Stimulated activated CD8-positive, alpha-beta memory T cell treated with anti-CD3 and anti-CD28 coated beads, Interleukin-7, amount 100 ng/mL, for 48 hours (primary cell): ENCODE measurements at places on chromosomes 16 and 17.

DNA sequence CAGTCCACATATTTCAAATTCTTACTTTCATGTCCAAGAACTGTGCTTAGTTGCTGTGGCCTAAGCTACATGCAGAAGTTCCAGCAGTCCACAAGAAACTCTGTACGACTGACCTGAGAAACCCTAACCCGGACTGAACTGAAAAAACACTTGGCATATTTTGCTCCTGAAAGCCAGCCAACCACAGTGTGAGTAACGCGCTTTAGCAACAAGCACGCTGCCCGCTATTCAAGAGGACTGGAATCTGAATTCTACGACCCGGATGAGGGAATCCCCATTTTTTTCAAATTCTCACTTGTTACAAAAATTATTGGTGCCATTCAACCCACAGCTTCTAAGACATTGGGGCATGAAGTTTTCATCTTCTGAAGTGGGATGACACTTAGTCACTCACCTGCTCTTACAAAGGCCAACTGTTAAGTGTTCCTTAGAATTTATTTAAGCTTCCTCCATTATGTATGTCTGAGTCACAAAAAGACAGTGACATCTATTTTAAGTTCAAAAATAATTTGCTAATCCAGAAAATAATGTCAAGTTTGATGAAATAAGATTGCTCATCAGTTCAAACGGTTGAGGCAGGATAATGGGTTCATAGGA lies 78.7 kb downstream of the CDYL2 start:
- no peak for DNase-seq

GRCh38 chr16:61214780-61215179 lies 821.5 kb downstream of the CDH8 start:
- DNase-seq = no peak

- DNase-seq = no peak
These were observed 70.3 kb downstream of the N4BP1 start for GRCh38 chr16:48539485-48540221.

DNA sequence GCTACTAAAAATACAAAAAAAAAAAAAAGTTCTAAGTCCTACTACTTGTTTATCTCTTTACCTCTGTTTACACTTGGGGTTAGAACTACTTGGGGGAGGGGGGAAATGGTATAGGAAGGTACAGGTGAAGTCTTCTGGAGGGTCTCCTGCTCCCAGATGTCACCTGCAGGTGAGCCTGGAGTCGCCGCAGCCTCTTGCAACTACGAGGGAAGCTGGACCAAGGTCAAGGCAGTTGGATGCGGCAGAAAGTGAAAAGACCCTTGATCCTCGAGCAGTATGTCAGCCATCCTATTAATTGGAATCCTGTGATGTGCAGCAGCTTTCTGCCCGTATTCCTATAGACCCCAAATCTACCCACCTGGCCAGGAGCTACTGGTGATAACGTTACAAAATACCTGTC lies 33.0 kb downstream of the HAPSTR1 start:
- no peak for DNase-seq

GRCh38 chr16:80759419-80760162 lies 44.8 kb downstream of the CDYL2 start:
- no peak for DNase-seq

- no peak for DNase-seq
These were observed 10.2 kb upstream of the PHKG2 start for GRCh38 chr16:30737794-30738648.

DNA sequence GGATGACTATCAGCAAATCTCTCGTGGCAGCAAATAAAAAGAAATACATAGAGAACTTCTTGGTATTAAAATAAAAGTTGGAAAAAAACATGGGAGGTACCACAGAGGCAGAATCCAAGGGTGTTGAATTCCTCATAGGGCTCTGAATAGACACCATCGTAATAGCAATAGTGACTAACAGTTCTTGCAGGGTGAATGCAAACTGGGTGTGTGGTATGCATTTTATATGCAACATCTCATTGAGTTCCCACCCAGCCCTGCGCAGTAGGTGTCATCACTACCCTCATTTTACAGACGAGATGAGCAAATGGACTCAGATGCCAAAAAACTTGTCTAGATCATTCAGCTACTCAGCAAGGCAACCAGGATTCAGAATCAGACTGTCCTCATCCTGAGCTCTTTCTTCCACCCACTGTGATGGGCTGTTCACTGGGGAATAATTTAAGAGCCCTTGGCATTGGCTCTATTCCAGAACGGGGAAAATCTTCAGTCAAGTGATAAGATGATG lies 354.6 kb upstream of the CDH11 start:
- no peak for DNase-seq

- DNase-seq = no peak
These were observed 315.6 kb downstream of the WWOX start for GRCh38 chr16:78415013-78415412.

GRCh38 chr16:9097266-9098219 lies 6.1 kb downstream of the HAPSTR1 start:
- DNase-seq = no peak

DNA sequence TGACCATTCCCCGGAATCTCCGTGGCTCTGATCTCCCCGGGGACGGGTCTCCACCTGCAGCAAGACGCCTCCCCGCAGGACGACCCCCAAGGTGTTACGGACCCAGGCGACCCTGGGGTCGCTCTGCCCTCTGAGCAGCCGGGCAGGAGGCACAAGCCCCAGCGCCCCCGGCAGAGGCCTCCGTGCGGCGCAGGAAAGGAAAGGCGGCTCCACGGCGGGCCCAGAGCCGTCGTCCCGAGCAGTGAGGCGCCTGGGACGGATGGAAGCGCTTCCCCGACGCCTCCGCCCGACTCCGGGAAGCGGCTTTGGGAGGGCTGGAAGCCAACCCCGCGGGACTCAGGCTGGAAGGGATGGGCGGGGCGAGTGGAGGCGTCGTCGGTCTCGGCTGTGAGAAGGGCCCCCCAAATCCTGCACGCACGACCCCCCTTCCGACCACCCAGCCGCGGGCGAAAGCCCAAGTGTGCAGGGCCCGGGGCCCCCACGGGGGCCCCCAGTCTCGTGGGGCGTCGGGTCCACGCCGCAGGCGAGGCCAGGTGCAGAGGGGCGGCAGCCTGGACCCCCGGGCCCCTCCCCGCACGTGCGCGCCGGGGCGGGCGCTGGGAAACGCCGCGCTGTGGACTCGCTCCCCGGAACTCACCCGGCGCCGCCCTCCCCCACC lies 32.7 kb upstream of the RPH3AL start:
- no peak for DNase-seq

GRCh38 chr17:50118076-50118827 lies 11.7 kb downstream of the SAMD14 start:
- no peak for DNase-seq

DNA sequence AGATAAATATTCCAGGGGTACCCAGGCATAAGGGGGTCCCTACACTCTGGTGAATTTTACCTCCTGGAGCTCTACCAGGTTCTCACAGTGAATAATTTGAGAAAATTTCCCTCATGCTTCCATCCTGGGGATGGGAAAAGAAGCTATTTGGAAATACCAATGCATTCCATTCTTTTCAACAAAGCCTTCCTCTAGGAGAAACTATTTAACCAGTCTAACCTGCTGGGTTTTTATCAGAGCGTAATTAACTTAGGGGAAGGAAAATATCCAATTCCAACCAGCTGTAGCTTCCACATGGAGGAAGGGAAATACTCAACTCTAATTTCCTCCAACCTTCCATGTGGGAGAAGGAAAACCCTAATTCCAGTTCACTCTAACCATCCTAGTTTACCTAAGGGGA lies 17.0 kb downstream of the MFSD6L start:
- DNase-seq = no peak

- DNase-seq = no peak
These were observed 536.5 kb upstream of the CDH11 start for GRCh38 chr16:65658349-65658748.

DNA sequence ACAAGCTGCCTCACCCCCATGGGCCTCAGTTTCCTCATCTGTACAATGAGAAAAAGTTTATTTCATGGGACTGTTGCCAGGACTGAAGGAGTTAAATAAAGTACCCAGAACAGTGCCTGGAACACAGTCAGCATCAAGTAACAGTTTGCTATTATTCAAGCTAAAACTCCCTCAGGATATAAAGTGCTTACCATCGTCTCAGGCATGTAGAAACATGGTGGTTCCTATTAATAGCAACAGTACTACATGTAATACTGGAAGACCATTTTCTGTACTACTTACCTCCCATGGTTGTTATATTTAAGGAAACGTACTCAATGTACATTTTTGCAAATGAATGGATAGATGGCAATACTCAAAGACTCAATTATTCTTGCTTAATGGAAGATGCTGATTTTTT lies 93.4 kb downstream of the NCOR1 start:
- no peak for DNase-seq

GRCh38 chr16:81841722-81842121 lies 62.6 kb downstream of the PLCG2 start:
- no peak for DNase-seq

GRCh38 chr17:79789943-79790804 lies 6.7 kb downstream of the CBX8 start:
- DNase-seq = no peak

DNA sequence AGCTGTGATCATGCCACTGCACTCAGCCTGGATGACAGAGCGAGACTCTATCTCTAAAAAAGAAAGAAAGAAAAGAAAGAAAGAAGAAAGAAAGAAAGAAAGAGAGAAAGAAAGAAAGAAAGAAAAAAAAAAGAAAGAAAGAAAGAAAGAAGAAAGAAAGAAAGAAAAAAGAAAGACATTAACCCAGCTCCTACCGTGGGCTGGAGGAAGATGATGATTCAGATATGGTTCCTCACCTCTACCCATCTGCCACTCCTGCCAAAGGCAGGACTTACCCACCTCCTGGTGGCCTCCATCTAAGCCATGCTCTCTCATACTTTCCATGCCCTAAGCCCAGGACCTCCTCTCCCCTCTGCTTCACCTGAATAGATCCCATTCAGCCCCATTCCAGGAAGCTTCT lies 93.3 kb upstream of the LHX1 start:
- no peak for DNase-seq

- DNase-seq = no peak
These were observed 10.8 kb upstream of the TAOK1 start for GRCh38 chr17:29379084-29379991.

DNA sequence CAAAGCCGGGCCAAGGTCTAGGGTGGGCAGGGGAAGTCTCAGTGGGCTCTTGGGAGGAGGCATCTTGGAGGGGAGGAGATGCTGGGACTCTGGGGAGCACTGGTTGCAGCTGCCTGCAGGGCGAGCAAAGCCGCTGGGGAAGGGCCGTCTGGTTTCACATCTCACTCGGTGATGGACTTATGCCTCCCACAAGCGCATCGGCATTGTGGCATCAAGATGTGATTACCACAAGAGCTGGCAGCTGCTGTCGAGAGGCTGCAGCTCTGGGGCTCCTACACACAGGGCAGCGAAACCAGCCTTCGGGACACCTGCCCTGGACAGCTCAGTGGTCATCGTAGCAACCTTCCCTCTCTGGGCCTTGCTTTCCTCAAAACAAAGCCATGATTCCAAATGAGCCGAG lies 3.1 kb upstream of the KCNJ12 start:
- DNase-seq = no peak

GRCh38 chr17:76414334-76415295 lies 30.2 kb downstream of the SPHK1 start:
- no peak for DNase-seq
